ENCODE measurements at places on chromosomes 12 and 14.

- no peak for DNase-seq
Measured at GRCh38 chr12:12445165-12445881, 88.4 kb downstream of the BORCS5 start.

- no peak for DNase-seq
Measured at GRCh38 chr14:98908050-98908449, 363.9 kb downstream of the BCL11B start.

DNA sequence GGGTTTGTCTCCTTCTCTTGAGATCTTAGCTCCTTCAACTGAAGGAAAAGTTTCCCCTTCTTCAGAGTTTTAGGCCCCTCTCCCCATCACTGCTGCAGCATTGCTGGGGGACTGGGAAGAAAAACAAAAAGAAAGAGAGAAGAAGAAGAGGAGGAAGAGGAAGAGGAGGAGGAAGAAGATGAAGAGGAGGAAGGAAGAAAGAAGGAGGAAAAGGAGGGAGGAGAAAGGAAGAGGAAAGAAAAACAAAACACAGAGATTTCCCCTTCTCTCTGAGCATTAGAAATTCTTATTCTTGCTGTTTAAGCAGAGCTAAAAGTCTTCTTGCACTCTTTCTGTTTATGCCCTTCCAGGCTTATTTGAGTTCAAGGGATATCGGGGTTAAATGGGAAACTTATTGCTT is 219.8 kb upstream of the AMIGO2 start:
- DNase-seq, result no peak

- no peak for DNase-seq
Measured at GRCh38 chr12:84954415-84954814, 41.8 kb upstream of the SLC6A15 start.

DNA sequence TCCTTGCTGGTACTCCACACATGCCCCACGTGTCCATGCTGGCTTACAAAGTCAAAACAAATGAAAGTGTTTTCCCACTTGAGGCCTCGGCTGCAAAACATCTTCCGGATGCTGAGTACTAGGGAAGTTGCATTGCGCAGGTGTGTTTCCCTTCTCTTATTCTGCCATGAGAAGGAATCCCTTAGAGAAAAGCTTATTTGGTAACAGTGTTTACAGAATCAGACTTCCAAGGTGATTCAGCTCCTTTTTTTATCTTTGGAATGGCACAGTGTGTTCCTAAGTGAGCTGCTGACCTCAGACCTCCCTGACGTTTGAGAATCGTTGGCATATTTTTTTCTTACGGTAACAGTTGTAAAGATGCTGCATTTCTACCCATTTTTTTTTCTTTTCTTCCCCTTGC is 211.3 kb downstream of the ESR2 start:
- DNase-seq, result no peak

GRCh38 chr12:100234591-100235304 is 32.1 kb downstream of the DEPDC4 start:
- no peak for DNase-seq

DNA sequence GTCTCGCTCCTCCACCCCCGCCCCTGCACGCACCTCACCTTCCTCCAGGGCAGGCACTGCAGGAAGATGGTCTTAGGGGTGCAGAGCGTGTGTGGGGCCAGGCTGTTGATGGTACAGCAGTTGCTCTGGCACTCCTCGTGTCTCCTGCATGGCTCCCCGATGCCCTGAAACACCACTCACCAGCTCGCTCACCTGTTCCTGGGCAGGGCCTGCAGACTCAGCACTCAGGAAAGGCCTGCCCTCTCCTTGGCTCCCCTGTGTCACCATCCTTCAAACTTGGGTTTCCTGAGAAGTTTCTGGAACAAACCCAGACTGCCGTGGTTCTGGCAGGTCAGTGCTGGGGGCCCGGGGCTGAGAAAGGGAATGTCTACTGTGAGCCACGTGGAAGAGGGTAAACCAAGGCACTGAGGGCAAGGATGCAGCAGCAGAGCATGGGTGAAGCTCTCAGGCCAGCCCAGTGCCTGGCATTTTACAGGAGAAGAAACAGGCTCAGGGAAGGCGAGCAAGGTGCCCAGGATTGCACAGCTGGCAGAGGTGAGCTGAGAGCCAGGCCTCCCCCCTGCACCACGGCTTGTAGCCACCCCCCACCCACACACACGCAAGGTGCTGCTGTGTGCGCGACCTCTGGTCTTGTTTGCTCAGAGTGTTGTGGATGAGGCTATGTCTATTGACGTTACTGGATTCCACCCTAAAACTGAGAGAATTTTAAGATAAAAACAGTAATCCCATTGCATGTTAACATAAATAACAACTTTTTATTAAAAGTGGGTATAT is 5.5 kb downstream of the LRCOL1 start:
- no peak for DNase-seq

GRCh38 chr12:68115281-68115680 is 44.3 kb downstream of the IFNG start:
- no peak for DNase-seq

- no peak for DNase-seq
Measured at GRCh38 chr12:26953447-26953846, 15.2 kb downstream of the FGFR1OP2 start.

DNA sequence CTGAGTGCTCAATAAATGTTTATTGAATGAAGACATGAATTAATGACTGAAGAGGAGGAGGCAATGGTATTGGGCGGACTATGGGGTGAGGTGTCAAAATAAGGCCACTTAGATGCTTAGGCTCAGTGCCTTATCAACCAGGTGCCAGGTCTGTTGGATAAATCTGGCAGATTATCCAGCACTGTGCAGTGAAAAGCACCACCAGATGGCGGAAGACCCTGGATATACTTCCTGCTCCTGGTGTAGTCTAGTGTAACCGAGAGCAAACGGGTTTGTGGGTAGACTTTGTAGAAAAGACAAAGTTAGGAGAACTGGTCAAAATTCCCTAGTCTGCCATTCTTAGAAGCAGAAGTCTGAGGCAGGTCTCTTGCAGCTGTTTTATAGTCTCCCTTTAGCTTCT is 306.3 kb downstream of the ATP23 start:
- no peak for DNase-seq

- DNase-seq, result no peak
Measured at GRCh38 chr12:52038447-52038846, 12.8 kb upstream of the NR4A1 start.

DNA sequence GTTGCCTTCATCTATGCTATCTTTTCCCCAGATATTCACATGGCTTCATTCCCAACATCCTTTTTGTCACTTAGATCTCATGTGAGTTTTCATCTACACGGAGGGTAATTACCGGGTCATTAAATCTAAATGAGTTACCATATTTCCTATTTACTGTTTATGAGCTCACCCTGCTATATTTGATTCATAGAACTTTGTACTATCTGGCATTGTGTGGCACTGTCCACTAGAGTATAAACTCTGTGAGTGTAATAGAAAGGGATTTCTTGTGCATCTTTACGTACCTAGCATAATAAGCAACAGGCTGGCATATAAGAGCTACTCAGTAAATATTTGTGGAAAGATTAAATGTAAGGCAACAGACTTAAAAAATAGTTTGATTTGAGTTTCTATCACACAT is 86.1 kb upstream of the LMO3 start:
- DNase-seq, result no peak

- DNase-seq, result no peak
Measured at GRCh38 chr12:11836282-11837151, 187.0 kb downstream of the ETV6 start.

GRCh38 chr12:120822832-120823503 is 81.2 kb downstream of the SPPL3 start:
- no peak for DNase-seq

- DNase-seq, result no peak
Measured at GRCh38 chr14:92584816-92585215, 71.2 kb downstream of the RIN3 start.

- DNase-seq, result no peak
Measured at GRCh38 chr12:57758552-57759359, 3.9 kb downstream of the MARCHF9 start.

GRCh38 chr12:124861898-124862676 is 1.6 kb downstream of the SCARB1 start:
- no peak for DNase-seq

- DNase-seq, result no peak
Measured at GRCh38 chr12:13195250-13195649, 1.3 kb upstream of the EMP1 start.

DNA sequence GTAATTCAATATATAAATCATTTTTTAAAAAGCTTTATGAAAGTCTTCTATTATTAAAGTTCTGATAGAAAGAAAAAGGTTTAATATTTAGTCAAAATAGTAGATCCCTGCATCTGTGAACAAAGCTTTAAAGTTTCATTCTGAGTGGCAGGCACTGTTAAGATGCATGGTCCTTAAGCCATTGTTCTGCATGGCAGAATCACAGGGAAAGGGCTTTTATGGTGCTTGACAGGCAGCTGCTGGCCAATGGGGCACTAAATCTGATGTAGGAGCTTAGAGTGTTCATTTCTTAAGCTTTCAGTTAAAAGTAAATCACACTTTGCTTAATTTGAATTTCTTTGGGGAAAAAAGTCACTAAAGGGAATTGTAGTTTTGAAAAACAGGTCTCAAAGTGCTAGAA is 148.2 kb downstream of the PLEKHA5 start:
- no peak for DNase-seq

GRCh38 chr14:83709116-83709515 is 1820.8 kb upstream of the FLRT2 start:
- no peak for DNase-seq

DNA sequence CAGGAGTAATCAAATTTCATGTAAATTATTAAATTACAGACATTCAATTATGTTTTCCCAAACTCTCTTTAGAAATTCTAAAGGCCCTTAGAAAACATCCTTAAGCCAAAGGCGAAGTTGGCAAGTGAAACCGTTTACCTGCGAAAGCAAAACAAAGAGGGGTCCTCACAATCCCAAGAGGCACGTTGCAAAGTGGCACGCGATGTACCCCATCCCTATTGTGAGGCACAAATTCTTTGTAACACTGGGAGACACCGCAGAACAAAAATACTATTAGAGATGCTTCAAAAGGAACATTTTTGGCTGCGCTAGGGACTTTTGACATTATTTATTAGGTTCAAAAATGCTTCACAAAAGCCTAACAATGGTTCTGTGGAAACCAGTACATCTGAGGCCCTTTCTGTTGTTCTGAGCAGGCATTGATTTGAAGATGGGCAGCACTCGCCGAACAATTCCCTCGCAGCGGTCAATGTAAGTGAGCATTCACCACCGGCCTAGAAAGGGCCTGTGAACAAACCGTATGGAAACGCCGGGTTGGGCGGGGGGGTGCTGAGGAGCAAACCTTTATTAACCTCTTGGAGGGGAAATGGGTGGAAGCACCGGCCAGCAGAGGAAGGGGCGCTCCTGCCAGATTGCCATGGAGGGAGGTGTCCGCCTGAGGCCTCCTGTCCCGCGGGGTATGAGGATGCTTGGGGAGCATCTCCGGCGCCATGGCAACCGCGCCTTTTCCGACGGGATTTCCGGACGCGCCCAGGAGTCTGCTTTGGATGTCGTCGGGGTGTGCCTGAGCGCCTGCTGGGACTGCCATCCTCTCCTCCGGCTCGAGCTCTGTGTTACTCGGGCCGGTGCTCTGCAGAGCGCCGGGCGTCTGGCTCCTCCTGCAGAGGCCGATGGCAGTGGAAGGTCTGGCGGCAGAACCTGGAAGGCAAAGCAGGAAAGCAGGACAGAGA is 193.9 kb downstream of the C12orf42 start:
- DNase-seq, result no peak

DNA sequence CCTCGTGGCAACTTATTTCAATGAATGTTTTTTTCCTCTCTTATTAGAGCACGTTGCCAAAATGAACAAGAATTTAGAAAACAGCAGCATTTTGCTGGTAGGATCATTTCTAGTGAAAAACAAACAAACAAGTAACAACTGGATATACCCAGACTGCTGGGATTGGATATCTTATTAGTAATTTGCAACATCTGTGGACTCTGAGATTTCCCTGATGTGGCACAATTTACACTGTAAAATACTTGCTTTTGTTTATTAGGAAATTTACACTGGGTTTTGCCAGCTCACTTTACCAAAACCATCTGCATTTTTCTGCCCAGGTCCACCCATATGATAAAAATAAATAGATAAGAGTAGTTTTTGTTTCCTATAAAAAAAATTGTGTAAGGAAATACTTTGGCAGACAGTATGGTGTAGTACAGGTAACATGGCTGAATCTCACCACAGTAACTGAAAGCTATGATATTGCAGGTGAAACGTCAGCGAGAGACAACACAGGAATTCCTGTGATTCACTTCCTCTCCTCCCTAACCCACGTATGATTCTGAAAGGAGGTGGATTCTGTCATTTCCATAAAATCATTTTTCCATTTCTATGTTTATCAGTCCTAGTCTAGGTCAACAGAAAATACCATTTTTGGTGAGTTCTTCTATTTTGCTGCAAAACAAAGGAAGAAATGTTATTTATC is 176.2 kb upstream of the NOVA1 start:
- DNase-seq, result no peak

DNA sequence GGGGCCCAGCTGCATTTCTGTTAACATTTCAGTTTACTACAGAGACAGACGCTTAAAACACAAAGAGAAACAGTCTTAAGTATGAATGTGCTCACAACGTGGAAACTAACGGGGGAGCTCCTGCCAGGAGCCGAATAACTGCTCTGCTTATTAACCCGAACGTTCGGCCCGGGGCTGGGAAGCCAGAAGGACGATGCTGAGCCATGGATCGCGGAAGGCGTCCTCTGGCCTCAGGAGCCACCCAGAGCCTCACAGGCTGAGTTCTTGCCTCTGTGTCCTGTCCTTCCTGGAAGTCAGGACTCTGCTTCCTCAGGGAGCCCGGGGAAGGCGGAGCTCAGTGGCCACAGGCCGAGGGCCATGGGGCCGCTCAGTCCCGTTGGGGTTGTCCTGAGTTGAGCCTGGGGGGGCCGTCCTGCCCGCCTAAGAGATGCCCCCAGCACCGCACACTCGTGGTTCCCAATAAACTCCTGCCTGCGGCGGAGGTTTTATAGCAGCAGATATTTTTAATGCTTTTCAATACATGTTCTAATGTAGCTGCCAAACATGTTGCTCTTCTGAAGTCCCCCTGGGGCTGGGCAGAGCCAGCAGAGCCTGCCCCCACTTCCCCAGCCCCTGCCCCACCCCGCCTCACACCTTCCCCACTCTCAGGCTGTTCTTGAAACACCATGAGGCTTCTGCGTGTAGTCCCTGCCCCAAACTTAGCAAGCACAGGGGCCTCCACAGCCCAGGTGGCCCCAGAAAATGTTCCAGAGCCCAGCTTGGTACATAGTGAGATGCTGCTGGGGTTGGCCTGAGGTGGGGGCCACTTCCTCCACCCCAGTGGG is 3.4 kb upstream of the TEX22 start:
- DNase-seq, result no peak

DNA sequence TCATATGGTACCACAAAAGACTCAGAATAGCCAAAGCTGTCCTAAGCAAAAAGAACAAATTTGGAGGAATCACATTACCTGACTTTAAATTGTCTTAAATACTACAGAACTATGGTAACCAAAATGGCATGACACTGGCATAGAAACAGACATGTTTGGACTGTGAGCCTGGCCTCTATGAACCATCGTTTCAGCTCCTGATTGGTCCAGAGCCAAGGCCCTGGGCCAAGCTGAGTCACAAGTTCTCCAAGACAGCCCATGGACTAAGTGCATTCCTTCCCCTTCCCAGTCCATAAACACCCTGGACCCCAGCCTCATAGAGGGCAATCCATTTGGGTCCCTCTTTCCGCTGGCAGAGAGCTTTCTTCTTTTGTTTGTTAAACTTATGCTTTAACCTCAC is 12.1 kb upstream of the PRR4 start:
- DNase-seq, result no peak

All from tibial nerve (tissue), 4 donors.